ENCODE measurements at places on chromosomes 12 and 14.

DNA sequence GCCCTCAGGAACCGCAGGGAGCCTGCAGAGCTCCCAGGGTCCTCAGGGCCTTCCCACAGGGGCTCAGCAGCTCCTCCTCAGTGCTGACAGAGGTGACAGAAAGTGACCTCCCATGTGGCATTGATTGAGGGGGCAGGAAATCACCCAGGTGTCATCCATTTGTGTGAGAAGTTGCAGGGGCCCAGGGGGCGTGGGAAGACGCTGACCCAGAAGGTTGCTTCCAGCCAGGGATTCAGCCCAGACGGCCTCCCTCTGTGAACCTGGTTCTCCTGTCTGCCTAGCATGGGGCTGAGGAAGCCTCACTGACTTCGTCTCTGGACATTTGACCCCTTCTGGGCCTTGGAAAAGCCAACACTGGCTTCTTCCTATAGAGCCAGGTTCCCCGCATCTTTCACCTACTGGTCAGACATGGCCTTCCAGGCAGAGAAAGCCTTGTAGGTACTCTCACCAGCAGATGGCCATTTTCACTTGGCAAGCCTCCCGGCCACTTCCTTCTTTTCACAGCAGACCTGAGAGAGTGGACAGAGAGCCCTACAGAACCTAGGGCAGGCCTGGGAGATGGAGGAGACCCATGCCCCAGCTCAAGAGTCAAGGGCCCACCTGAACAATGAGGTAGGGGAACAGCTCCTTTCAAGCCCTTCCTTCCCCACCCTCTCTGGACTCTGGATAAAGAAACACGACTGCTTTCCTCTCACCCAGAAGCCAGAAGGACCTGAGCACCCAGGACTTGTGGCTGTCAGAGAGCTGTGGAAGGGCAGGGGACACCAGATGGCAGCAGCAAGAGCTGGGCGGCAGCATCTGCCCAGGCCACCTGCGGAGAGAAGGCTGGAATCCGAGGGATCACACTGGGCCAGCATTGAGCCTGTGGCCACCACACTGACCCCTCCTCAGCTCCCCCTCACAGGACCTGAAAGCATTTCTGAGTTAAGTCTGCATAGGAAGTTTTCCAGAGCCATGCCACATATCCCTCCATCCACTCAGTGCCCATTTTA, 377.8 kb downstream of the DPF3 start:
- DNase-seq = peak; percentile 21

DNA sequence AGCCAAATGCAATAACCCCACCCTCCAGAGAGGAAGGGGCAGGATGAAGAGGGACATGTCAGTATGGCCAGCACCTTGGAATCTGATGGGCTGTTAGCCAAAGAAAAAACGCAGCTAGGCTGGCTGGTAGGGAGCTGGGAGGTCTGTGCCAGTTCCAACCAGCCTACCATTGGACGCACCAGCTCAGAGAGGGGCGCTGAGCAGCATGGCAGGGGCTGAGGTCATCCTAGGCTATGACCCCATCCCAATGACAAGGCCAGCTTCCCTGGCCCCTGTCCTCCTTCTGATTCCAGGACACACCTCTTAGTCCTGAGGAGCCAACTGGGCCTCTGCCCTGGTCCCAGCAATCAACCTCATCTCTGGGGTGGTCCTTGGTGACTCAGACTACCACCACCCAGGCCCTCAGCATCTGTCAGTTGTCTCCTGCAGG, 12.2 kb downstream of the ACTN1 start:
- DNase-seq = peak; percentile 31

DNA sequence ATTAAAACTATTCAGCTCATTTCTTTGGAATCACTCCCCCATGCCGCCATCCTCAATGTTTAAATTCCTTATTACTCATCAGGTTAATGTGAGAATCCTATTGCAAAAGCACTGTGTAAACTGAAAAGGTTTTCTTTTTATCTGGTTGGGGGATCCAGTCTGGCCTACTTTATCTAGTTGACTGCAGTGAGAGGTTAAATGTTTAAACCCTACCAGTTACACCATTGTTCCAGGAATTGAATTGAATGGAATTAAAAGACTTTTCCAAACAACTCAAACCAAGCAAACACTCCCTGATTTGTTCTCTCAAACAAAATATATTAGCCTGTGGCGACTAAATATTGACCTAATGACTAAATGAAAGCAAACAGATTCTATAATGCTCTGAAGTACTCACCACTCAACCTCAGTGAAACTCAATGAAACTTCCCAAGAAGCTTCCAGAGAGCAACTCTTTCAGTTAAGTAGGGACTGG, 100.5 kb downstream of the VEZT start:
- DNase-seq = peak; percentile 87

- DNase-seq = peak; percentile 87
Measured at GRCh38 chr12:65668981-65669695, 155.1 kb upstream of the HMGA2 start.

DNA sequence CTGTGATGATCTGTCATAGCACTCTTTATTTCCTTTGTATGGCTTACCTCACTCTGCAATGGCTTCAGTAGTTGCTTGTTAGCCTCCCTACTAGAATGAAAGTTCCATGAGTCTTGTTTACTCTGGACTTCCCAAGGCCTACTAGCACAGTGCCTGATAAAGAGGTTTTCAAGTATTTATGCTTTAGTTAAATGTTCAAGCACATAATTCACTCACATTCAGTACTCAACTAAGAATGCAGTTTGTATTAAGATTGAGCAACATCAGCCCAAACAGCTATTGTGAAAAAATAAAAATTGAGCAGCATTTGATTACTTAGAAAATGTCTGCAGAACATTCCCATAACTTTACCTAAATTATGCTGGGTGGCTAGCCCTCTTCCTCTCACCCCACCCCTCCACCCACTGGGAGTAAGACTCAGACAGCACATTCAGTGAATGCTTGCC, 158.9 kb upstream of the AMIGO2 start:
- no peak for DNase-seq

DNA sequence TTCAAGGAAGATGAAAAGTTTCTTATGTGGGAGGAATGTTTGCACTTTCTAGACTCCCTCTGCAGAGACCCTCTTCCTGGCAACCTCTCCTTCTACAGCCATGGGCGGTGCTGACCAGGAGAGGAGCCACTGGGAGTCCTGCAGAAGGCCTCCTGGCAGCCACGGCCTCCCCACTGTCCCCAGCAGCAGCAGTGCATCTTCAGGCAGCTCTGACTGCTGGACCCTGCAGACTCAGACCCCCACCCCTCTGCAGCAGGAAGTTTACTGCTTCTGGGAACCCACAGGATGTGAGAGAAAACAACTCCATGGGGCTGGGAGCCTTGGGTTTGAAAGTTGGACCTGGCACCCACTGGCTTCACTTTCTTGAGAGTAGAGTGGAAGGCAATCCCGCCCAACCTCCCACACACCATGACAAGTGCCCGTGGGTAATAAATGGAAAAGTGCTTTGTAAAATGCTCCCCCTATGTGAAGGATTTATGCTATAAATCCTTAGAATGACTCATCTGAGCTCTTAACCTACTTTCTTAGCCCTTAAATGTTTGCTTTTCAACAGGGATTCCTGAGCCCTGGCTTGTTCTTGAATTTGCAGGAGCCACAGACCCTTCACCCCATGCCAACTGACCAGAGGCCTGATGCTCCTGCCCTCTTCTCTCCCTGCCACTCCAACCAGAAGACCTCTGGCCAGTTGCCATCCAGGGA, 37.5 kb upstream of the DDX11 start:
- DNase-seq = peak; percentile 12

GRCh38 chr14:20143911-20144310, 5.3 kb downstream of the OR4N5 start:
- DNase-seq = no peak

- DNase-seq = no peak
Measured at GRCh38 chr12:104713444-104713843, 244.6 kb downstream of the SLC41A2 start.

GRCh38 chr12:53712059-53712643, 15.1 kb downstream of the CALCOCO1 start:
- DNase-seq = no peak

DNA sequence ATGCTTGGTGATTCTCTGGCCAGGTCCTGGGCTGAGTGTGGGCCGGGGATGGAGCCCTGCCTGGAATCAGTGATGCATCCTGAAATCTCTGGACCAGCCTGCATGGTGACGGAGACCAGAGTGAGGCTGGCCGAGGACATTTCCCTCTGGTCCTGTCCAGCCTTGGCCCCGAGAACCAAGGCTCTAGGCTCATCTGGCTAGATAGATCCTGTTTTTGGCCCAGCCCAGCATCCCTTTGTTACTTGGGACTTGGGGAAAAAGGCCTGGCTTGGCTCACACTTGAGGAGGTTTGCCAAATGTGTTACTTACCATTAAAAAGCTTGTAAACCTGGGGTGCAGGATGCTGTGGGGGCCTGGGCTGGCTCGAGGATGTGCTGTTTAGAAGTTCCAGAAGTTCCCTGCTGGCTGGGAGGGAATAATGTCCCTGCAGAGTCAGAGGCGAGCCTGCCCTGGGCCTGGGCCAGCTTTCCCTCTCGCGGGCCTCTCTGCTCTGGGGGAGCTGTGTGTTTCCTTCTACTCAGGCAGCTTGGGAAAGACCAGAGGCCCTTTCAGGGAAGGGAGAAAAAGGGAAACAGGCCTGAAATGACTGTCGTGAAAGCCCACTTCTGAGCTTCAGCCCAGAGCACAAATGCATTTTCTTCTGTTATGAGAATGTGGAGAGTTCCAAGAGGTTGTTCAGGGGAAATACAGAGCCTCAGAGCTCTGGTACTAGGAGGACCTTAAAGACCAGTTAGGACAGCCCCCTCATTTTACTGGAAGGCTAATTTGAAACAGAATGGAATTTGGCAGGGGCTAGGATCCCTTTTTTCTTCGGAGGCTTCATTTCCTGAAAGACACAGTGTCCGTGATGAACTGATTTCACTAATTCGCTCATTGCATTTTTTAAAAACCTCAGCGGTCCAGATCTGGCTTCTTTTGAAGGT, 47.2 kb upstream of the CTDSP2 start:
- peak; percentile 90 for DNase-seq

DNA sequence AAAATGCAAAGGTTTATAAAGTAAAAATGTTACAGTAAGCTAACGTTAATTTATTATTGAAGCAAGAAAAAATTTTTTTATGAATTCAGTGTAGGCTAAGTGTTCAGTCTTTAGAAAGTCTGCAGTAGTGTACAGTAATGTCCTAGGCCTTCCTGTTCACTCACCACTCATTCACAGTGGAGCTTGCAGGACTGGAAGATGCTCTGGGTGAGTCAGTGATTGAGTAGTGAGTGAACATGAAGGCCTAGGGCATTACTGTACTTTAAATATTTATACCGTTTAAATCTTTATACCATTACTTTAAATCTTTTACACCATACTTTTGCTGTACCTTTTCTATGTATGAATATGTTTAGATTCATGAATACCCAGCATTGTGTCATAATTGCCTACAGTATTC, 120.3 kb upstream of the SLC38A4 start:
- DNase-seq = peak; percentile 69

- no peak for DNase-seq
Measured at GRCh38 chr12:47549258-47549657, 156.6 kb downstream of the RPAP3 start.

DNA sequence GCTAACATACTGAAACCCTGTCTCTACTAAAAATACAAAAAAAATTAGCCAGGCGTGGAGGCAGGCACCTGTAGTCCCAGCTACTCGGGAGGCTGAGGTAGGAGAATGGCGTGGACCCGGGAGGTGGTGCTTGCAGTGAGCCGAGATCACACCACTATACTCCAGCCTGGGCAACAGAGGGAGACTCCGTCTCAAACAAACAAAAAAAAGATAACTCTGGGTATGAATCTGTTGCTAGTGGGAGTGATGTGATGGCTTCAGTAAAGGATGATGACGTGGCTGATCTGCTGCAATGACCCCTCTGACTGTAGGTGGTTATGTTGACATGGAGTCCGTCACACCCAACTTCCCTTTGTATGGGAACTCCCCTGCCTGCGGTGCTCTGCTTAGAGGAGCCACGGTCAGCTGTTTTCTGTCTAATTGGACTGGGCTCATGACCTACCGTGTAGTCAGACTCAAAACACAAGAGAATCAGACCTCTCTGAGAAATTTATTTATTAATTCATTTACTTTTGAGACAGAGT, 59.1 kb upstream of the MED13L start:
- no peak for DNase-seq

- DNase-seq = no peak
Measured at GRCh38 chr14:69355154-69355597, 42.9 kb downstream of the ERH start.

DNA sequence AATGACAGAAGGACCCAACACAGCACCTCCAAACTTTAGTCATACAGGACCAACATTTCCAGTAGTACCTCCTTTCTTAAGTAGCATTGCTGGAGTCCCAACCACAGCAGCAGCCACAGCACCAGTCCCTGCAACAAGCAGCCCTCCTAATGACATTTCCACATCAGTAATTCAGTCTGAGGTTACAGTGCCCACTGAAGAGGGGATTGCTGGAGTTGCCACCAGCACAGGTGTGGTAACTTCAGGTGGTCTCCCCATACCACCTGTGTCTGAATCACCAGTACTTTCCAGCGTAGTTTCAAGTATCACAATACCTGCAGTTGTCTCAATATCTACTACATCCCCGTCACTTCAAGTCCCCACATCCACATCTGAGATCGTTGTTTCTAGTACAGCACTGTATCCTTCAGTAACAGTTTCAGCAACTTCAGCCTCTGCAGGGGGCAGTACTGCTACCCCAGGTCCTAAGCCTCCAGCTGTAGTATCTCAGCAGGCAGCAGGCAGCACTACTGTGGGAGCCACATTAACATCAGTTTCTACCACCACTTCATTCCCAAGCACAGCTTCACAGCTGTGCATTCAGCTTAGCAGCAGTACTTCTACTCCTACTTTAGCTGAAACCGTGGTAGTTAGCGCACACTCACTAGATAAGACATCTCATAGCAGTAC, 64.6 kb downstream of the RAD52 start:
- DNase-seq = no peak

GRCh38 chr12:58818546-58818945, 101.8 kb downstream of the LRIG3 start:
- DNase-seq = peak; percentile 40

DNA sequence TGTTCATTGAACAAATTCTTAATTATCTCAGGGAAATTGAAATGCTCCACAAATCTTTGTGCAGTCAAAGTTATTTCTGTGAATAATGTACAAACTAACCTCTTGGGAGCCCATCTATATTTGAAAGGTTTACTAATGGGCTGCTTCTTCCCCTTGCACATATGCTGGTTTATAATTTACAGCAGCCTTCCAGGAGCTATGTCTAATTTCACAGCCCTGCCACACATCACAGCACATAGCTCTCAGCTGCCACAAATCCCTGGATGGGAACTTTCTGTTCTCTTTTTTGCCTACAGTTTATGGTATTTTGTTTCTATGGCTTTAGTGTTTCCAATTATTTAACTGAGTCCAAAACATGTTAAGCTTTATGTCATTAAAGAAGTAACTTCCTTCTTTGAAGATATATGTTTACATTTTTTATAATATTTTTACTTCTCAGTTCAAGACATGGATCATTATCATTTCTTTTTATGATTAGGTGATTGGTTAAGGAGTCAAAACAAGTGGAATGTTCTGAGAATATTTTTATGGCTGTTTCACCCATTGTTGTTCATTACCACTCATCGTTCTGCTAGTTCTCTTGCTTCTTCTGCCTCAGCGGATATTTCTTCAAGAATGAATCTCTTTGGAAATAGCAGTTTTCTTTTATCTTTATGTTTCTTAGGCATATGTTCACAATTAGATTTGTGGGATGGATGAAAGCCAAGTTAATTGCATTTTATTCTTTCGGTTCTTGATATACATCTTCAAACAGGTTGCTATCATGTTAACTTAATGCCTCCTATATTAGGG, 475.6 kb upstream of the MIS18BP1 start:
- DNase-seq = no peak

GRCh38 chr12:65300679-65301349, 22.3 kb downstream of the MSRB3 start:
- DNase-seq = peak; percentile 31

GRCh38 chr12:615620-616019, 47.6 kb downstream of the NINJ2 start:
- no peak for DNase-seq

- peak; percentile 16 for DNase-seq
Measured at GRCh38 chr12:9813821-9814798, 13.2 kb upstream of the KLRF1 start.
